ENCODE measurements at places on chromosomes 16 and 17.

DNA sequence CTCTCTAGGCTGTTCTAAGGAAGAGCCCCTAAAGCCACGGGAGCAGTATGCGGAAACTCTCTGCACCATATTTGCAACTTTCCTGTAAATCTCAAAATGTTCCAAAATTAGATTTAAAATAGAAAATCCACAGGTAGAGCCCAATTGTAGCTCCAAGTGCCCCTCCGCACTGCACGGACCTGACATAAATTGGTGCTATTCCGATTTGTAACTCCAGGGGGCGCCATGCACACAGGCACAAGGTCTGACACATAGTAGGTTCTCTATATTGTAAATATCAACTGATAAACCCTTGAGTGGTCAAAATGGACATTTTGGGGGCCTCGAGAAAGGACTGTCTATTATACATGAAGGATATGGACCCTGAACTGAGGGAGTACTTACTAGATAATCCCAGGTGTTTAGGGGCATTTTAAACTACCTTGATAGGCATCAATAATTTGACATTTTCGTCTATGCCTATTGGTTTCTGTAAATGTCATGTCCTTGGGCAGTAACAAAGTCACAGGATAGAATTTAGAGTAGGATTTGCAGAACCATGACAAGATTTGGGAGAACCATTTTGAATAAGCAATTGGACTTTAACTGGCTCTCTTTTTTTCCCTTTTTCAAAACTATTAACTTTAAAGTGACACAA lies 36.6 kb upstream of the TMEM132E start:
- DNase-seq, result peak; percentile 20

GRCh38 chr17:13510062-13510461 lies 91.7 kb downstream of the HS3ST3A1 start:
- DNase-seq, result no peak

DNA sequence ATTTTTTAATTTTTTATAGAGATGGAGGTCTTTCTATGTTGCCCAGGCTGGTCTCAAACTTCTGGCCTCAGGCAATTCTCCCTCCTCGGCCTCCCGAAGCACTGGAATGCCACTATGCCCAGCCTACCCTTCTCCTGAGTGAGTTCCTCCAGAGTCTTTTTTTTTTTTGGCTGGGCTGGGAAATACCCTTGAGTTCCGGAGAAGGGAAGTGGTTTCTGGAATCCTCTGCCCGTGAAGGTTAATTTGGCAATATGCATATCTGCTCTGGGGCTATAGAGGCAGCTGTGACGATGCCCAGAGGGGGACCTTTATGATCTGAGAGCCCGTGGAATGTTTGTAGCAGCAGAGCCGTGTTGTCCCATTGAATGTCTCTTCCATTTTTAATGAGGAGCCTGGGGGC lies 217.5 kb downstream of the RBFOX1 start:
- no peak for DNase-seq

GRCh38 chr16:66120656-66121055 lies 245.8 kb upstream of the CDH5 start:
- no peak for DNase-seq

GRCh38 chr17:7217113-7217987 lies 2.3 kb downstream of the DLG4 start:
- DNase-seq, result peak; percentile 58

DNA sequence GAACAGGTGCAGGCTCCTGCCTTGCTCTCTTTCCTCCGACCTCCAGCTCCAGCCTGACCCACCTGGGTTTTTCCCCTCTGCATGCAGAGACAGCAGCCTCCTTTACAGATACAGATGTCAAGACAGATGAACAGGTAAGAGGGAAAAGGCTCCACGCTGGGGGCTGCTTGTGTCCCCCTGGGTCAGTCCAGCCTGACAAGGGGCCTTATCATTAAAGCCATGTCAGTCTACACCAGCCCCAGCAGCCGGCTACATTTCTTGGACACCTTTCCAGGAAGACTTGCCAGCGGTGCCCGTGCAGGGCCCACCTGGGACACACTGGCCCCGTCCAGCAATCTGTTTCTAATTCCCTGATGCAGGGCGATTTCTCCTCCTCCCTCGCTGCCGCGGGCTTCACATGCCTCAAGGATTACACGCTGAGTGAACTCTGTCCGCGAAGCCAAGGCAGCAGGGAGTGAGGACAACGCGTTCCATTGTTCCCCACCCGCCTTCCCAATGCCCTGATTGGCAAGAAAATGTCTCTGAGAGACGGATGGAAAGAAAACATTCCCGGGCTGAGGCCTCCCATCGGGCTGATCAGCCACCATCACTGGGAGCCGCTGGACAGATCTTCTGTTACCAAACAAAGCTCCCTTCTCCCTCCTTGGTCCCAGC lies 184.7 kb downstream of the C16orf95 start:
- DNase-seq, result no peak

DNA sequence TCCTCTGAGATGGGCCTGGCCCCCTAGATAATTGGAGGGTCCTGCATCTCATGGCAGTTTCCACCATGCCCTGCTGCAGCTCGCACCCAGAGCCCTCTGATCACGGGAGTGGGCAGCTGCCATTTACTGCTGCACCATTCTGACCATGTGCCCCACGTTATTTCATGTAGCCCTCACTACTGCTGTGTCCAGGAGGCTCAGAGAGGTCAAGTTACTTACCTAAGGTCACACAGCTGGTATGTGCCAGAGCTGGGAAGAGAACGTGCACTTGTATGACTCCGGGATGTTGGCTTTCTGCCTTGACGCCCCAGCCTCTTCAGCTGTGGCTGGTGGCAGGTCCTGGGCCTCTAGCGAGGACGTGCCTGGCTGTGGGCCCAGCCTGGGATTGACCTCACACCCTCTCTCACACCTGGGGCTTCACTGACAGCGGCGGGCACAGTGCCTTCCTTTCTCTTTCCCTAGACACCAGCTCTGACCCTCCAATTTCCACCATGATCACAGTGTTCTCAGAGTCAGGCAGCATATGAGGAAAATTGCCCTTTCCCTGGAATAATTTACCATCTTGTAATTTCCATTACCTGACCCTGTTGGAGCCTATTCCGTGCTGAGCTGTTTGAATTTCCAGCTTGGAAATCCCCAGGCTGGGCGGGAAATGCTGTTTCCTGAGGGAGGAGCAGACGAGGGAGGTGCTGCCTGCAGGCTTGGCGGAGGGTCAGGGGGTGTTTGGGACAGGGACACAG lies 18.5 kb upstream of the DOC2B start:
- no peak for DNase-seq

DNA sequence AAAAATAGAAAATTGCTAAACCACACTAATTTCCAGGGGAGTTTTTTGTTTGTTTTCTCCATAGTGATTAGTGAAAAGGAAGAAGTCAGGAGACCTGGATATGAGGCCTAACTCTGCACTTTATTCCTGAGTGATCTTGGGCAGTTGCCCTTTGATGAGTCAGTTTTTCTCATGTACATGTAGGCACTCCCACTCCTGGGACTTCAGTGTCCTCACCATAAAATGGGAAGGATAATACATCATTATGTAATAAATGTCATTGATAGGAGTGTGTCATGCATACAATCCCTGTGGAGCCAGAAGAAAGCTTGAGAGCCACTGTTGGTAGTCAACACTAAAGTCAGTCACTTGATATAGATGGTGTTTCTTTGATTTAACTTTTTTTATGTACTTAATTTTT lies 32.5 kb downstream of the WIPF2 start:
- peak; percentile 51 for DNase-seq

DNA sequence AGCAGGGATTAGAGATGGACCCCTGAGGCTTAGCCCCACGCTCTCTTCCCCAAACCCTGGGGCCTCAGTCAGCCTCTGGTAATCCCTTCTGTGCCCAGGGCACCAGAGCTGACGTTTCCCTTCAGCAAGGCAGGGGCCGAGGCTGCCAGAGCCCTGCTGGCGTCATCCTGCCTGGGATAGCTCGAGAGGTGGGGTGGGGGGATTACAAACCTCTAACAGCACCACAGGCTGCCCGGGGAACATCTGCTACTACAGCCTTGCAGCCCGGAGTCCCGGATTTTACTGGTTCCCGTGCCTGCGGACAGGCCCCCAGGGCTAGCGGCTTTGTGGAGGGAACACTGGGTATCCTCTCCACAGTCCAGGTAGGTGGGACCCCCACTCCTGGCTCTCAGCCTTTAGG lies at the start of gene AANAT:
Gene AANAT (plus strand): TSS at position 238 of the 400 bp plus-strand sequence. CDS start 1,144 bp downstream, outside the sequence.
- no peak for DNase-seq

DNA sequence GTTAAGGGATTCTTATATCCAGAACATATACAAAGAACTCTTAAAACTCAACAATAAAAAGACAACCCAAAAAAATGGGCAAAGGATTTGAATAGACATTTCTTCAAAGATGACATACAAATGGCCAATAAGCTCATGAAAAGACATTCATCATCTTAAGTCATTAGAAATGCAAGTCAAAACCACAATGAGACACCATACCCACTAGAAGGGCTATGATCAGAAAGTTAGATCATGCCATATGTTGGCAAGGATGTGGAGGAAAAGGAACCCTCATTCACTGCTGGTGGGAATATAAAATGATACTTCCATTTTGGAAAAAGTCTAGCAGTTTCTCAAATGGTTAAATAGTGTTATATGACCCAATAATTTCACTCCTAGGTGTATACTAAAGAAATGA lies 9.4 kb downstream of the PLD6 start:
- DNase-seq, result no peak

GRCh38 chr16:20673882-20674683 lies 23.4 kb downstream of the ACSM1 start:
- no peak for DNase-seq

DNA sequence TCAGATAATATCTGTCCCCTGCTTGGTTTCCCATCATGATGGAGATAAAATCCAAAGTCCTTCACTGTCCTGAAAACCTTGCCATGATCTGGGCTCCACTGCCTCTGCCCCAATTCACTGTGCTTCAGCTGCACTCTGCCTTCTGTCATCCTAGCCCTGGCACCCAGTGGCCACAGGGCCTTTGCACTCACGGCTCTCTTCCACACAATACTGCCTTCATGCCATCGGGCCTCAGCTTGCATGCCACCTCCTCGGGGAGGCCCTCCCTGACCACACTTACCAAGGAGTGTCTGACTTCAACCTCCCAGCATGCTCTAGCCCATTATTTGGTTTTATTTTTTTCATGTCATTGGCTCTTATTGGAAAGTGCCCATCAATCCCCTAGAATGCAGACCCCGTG lies 146.1 kb downstream of the C16orf78 start:
- no peak for DNase-seq

GRCh38 chr17:78324391-78325075 lies 35.3 kb downstream of the SOCS3 start:
- DNase-seq, result no peak

DNA sequence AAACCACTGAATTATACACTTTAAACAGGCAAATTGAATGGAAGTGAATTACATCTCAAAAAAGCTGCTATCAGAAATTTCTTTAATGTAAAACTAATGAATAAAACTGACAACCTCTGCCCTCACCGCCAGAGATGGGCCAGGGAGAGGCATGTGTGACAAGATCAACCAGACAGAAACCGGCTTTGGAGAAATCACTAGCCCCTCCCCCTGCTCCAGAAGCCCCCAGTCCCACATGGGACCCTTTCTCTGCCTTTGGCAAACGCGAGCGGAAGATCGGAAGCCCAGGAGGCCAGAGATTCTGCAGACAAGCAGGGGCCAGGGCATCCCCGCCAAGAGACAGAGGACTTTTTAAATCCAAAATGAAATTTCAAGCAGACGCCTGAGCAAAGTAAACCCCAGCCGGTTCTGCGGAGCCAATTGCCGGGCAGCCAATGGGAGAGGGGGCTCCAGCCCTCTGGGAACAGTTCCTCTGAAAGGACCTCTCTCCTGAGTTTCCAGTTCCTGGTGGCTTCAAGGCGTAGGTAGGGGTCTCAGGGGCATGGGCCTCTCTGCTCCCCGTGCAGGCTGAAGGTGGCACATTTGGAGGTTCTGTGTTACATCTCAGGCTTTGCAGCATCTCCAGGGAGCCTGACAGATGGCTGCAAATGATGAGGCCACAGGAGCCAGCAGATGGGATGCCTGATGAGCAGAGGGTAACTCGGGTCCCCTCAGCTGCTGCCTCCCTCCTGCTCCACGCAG lies 118.1 kb downstream of the GSG1L start:
- no peak for DNase-seq

DNA sequence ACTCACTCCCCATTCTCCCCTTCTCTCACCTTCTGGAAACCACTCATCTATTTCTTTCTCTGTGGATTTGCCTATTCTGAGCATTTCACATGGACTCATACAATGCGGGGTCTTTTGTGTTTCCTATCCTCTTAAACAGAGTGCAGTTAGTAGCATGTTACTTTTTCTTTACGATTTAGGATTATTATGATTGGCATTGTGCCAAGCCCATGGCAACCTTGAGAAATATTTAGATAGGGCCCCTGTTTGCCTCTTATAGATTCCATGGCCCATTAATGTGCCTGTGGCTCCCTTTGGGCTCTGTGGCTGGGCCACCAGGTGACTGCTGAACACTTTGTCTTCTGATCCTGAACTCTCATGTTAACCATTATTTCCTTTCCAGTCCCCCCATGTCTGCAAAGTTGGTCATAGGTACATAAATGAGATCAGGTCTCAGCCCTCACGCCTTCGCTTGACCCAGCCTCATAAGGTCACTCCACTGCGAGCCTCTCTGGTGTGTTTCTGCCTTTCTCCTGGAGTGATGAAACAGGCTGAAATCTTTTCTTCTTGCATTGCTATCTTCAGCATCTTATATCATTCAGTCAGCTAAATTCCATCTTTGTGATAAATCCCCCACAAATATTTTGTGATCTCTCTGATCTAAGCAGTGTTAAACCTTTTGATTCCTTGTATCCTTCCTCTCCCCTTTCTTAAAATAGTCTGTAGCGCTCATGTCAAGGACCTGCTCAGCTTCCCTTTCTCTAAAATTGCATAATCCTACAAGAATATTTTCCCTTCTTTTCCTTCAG lies 44.0 kb downstream of the MYH3 start:
- DNase-seq, result no peak

DNA sequence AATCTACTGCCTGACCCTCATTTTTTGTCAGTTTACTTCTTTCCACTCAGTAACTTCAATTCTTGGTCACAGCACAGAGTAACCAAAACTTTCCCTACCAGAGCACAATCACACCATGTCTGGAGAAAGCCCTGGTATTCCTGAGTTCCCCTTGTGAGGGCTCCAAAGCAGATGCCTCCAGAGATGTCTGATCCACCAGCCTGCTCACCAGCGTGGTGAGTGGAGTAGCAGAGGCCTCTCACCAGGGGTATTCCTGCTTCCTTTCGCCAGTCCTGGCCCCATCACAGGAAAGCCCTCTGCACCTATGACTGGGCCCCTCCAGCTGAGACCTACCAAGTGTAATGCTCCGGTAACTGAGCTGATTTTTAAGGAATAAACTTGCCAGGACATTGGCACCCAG lies 205.4 kb upstream of the HS3ST3A1 start:
- DNase-seq, result no peak

GRCh38 chr16:66928702-66929388 lies 3.5 kb upstream of the RRAD start:
- peak; percentile 51 for DNase-seq
